ENCODE measurements at places on chromosomes 7 and 10.

DNA sequence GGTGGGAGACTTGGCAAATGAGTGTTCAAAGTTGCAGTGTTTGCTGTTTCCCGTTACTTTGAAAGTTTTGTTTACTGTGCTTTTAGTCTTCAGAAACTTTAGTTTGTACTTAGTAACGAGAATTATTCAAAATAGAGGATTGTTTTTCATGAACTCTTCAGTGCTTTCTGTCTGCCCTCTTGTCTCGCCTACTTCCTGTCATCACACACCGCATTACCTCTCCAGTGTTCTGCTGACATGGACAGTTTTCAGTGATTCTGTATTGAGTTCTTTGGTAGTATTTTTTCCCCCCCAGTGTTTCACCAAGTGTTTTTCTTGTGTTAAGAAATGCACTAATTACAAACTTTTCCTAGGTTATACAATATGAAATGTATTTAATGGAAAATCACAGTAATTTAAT lies 207.0 kb downstream of the MLLT10 start:
- DNase-seq = peak; percentile 25

GRCh38 chr7:142554560-142555532 lies 194.4 kb upstream of the PRSS1 start:
- peak; percentile 23 for DNase-seq

GRCh38 chr10:89217057-89217990 lies 10.2 kb upstream of the CH25H start:
- peak; percentile 69 for DNase-seq

- peak; percentile 47 for DNase-seq
These were observed 203.6 kb downstream of the VTI1A start for GRCh38 chr10:112650588-112651030.

DNA sequence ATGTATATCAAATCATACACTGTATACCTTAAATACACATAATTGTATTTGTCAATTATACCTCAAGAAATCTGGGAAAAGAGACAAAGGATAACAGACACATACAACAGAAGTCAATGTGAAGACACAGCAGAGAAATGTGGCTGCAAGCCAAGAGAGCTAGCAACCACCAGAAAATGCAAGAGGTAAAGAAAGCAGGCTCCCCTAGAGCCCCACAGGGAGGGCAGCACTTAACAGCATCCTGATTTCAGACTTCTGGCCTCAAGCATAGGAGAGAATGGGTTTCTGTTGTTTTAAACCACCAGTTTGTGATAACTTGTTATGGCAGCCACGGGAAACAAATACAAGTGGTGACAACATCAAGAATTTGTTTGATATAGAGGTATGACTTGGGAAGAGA lies 1197.2 kb downstream of the SORCS1 start:
- no peak for DNase-seq

- peak; percentile 16 for DNase-seq
These were observed 94.4 kb upstream of the STEAP4 start for GRCh38 chr7:88401009-88401623.

DNA sequence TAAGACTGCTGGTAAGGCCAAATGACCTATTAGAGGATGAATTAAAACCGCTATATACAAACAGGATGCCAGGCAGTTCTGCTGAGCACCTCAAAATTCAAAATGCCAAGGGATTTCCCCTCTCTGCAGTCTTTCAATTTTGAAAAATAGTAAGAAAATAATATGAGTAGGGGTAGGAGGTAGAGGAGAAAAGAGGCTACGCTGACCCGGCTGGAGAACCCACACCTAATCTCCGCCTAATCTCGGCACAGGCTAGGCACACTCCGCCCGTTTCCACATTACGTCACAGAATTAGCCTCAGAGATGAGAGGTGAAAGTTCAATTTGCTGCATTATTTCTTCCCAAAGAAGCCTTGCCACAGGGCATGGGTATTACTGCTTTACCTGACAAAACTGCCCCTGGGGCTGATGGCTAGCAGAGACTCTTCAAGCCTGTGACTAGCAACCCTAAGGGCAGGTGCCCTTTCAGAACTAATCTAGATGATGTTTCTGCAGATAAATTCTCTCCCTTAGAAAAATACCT lies 21.3 kb upstream of the SPOCK2 start:
- DNase-seq = no peak

DNA sequence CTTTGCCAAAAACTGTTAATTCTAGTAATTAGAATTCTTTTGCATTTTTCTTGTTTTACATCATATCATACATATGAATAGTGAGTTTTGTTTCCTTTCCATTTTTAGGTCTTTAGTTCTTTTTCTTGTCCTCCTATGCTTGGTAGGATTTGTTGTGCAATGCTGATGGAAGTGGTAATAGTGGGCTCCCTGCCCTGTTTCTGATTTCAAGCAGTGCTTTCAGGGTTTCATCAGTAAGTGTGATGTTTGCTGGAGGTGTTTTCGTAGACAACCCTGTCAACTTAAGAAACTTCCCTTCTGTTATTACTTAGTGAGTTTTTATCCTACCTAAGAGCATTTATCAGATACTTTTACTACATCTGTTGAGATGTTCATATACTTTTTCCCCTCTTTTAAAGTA lies 50.5 kb downstream of the CSGALNACT2 start:
- no peak for DNase-seq

DNA sequence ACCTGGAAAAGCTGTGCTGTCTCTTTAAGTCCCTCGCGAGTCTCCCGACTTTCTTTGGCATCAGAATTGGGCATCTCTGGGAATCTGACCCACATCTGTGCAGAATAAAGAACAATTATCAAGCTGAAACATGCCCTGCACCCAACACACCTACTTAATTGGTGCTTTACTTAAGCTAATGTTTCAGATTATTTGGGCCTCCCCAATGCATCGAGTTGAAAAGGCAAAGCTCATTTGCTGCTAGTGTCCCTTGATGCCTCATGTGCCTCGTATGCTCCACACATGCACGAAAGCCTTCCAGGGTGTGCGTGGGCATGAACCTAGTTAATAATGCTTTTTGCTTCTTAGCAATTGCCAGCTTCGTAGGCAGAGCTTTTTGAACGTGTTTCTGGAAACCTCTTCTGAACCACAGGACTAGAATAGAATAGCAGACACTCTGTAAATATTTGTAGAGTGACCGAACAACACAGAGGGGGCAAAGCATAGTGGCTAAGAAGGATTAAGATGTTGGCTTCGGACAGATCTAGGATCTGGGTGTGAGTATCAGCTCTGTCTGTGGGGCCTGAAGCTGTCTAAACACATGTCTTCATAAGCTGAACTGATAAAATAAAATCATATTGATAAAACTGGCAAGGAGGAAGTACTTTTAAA lies 26.7 kb upstream of the FGFR2 start:
- DNase-seq = no peak
